ENCODE measurements at places on chromosomes 16 and 17.

DNA sequence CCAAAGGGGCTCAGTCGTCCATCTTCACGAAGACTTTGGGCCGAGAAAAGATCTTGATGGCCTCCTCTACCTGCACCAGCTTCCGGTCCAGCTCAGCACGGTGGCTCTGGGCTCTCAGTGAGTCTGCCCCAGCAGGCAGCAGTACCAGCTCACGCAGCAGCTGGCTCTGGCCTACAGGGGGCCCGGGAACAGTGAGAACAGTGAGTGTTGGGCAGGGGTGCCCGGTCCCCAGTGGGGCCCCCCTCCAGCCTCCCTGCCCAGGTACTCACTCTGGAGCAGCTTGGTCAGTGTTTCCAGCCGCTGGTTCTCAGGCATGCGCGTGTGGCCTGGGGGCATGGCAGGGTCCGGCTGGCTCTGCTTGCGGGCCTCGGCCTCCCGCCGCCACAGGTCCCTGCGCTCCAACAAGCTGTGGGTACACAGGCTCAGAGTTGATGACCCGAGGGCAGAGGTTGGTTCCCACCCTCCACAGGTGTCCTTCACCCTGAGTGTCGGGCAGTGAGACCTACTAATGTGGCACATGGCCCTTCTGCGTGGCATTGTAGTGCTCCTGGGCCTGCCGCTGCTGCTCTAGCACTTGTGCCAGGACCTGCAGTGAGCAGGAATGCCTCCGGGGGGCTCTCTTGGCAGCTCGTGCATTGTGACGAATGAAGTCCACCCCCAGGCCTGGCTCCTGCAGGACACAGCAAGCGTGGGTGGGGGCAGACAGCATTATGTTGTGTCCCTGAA lies 2.6 kb downstream of the PARD6A start:
- no peak for DNase-seq

DNA sequence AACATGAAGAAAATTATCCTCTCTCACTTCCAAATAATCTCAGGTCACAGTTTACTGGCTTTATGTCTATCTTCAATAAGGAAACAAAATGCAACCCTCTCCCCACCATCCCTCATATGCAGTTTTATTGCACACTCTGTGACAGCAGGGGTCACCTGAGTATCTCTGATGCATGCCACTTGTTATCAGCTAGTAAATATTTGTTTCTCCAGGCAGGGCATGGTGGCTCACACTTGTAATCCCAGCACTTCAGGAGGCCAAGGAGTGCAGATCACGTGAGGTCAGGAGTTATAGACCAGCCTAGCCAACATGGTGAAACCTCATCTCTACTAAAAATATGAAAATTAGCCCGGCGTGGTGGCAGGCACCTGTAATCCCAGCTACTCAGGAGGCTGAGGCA lies 61.1 kb downstream of the ADAMTS18 start:
- DNase-seq, result no peak

- no peak for DNase-seq
Observed at GRCh38 chr16:86918637-86919036, 340.3 kb downstream of the FOXL1 start.

GRCh38 chr17:12592941-12593340 lies 72.7 kb upstream of the MYOCD start:
- no peak for DNase-seq

- DNase-seq, result no peak
Observed at GRCh38 chr16:84195201-84196093, 4.5 kb downstream of the ADAD2 start.

DNA sequence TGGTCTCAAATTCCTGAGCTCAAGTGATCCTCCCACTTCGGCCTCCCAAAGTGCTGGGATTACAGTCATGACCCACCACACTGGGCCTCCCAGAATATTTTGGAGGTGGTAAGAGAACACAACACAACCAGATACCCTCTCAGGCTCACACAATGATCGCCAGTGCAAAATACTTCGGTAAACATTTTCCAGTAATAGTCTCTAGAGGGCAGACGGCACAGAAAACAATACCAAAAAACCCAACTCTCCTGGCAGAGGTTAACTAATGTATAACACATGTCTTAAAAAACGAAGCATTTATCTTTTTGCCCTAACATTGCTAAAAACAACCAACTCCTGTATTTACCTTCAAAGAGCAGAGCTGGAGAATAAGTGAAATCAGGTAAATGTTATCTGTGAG lies 10.5 kb downstream of the NUFIP2 start:
- no peak for DNase-seq

DNA sequence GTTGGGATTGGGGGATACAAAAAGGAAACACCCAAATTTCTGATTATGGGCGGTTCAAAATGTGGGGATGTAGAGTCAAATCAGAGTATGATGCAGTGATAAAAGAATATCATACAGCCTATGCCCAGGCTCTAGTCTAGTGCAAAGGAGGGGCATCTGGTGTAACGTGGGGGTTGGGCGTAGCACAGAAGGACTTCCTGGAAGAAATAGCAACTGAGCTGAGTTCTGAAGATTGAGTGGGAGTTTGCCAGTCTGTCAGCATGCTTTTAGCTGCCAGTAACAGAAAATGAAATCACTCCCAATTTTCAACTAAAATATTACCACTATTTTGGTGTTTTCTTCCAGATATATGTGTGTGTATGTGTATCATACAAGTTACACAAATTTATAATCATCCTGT lies 196.9 kb downstream of the SPECC1 start:
- no peak for DNase-seq

DNA sequence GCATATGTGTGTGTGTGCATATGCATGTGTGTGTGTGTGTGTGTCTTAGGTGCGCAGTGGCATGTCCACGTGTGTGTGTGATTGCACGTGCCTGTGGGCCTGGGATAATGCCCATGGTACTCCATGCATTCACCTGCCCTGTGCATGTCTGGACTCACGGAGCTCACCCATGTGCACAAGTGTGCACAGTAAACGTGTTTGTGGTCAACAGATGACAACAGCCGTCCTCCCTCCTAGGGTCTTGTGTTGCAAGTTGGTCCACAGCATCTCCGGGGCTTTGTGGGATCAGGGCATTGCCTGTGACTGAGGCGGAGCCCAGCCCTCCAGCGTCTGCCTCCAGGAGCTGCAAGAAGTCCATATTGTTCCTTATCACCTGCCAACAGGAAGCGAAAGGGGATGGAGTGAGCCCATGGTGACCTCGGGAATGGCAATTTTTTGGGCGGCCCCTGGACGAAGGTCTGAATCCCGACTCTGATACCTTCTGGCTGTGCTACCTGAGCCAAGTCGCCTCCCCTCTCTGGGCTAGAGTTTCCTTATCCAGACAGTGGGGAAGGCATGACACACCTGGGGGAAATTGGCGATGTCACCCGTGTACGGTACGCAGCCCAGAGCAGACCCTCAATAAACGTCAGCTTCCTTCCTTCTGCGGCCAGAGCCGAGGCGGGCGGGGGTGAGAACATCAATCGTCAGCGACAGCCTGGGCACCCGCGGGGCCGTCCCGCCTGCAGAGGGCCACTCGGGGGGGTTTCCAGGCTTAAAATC lies 47.6 kb downstream of the IL21R start:
- no peak for DNase-seq

- DNase-seq, result peak; percentile 62
Observed at GRCh38 chr16:14186007-14186794, 115.1 kb downstream of the MRTFB start.

- DNase-seq, result no peak
Observed at GRCh38 chr17:45883063-45883462, 11.3 kb upstream of the MAPT start.

GRCh38 chr16:22014271-22014873 lies 6.5 kb downstream of the MOSMO start:
- no peak for DNase-seq

DNA sequence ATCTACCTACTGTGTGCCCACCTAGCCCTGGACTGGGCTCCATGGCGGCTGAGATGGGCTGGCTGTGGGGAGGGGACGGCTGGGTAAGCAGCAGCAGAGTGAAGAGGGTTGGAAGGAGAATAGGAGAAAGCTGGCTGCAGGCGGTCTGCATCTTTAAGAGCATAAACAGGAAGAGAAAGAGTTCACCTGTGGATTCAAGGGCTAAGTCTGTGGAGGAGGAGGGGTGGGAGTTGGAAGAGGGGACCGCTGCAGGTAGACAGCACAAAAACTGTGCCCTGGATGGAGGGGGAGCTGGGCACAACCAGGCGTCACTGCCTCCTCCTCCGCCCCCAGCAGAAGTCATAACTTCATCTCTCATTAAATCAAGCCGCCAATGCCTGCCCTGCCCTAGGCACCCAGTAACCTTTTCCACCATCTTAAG lies 677 bp downstream of the SLC13A2 start:
- no peak for DNase-seq

- DNase-seq, result no peak
Observed at GRCh38 chr16:77037696-77038347, 153.2 kb upstream of the MON1B start.

DNA sequence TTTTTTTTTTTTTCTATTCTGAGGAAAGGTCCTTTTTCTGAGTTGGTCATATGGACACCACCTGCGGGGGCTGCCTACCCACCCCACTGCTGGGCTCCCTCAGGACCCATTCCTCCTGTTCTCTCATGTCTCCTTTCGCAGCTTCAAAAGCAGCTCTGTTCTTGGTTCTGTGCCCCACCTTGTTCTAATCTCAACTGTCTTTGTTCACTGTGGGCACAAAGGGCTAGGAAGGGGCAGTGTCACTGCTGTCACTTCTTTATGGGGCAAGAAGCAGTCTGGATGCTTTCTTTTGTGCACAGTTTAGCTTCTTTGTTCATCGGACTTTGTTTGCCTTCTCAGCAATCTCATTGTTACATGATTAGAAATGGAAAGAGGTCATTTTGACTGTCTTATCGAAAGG lies 7.1 kb downstream of the GOSR2 start:
- DNase-seq, result no peak

DNA sequence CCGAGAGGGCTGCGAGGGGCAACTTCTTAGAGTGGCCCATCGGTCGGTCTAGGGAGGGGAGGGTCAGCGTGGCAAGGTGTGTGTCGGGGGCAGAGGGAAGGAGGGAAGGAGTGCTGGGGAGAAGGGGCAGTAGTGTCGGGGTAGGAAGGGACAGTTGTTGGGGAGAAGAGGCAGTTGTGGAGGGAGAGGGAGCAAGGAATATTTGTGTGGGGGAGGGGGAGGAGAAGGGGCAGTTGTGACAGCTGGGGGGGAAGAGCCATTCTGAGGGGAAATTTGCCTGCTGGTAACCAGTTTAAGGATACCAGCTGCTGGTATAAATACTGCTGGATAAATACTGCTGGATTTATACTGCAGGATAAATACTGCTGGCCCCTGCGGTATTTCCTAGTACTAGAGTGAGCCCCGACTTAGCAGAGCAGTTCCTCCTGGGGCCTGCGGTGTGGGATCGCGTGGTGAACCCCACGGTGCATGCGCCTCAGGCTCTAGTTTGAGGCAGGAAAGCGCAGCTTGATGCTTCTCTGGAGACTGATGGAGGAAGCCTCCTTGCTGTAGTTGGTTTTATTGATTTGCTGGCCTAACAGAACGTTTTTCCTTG lies 309 bp downstream of the DNAH2 start:
- no peak for DNase-seq

GRCh38 chr17:7133424-7133823 lies 18.8 kb upstream of the ASGR2 start:
- DNase-seq, result no peak

- no peak for DNase-seq
Observed at GRCh38 chr17:4004517-4005295, 40.5 kb upstream of the ATP2A3 start.

DNA sequence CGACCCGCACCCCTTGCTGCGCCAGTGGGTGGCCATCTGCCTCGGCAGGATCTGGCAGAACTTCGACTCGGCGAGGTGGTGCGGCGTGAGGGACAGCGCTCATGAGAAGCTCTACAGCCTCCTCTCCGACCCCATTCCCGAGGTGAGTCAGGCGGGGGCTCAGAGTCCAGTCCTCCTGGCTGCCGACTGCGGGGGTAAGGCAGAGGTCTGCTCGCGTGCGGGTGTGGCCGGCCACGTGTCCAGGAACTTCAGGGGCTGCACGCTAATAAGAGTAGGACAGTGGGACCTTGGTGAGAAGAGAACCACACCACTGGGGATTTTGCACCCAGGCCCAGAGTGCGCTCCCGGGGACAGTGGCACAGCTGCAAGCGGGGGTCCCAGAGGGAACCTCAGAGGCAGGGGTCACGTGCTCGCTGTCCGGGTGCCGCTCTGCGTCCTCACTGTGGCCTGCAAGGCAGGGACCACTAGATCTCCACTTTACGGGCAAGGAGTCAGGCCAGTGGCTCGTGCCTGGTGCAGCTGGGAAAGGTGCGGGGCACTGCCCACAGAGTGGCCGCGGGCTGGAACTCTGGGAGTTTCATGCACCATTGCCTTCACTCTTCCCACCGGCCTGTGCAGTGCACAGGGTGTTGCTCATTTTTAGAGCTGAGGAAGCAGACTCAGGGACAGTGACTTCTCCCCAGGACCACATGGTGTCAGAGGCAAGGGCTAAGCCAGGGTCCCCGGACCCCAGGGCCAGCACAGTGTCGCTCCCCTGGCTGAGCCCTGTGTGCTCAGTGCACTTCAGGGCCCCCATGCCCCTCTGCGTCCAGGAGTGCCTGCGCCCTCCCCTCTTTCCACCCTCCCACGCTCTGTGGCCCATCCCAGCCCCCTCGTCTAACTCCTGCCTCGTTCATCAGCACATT lies 107.6 kb upstream of the CHMP6 start:
- no peak for DNase-seq
